Substantia nigra (tissue), 51 donors: ENCODE measurements at places on chromosomes 4 and X.

DNA sequence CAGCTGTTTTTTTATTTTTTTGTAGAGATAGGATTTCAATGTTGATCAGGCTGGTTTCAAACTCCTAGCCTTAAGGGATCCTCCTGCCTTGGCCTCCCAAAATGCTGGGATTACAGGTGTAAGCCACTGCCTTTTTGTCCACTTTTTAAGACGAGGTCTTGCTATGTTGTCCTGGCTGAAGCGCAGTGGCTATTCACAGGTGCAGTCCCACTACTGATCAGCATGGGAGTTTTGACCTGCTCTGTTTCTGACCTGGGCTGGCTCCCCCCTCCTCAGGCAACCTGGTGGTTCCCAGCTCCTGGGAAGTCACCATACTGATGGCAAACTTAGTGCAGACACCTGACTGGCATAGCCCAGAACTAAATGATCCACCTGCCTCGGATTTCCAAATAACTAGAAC is 2.3 kb upstream of the NSD2 start:
- DNase-seq, result no peak

DNA sequence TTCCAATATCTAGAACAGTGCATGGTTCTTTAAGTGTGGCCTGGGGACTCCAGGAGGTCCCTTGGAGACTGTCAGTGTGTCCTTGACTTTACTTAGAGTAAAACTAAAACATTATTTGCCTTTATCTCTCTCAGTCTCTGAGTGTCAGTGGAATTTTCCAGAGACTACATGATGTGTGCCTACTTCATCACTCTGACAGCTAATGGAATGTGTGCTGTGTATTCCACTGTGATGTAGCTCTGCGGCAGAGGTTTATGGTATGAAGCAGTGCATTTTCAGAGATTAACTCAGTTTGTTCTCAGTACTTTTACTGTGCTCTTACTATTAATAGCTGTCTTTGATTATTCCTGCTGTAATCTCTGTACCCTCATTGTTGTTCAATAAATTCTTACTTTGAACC is 85.6 kb downstream of the MANBA start:
- DNase-seq, result no peak

GRCh38 chrX:24332878-24333277 is 19.0 kb upstream of the SUPT20HL2 start:
- DNase-seq, result no peak

DNA sequence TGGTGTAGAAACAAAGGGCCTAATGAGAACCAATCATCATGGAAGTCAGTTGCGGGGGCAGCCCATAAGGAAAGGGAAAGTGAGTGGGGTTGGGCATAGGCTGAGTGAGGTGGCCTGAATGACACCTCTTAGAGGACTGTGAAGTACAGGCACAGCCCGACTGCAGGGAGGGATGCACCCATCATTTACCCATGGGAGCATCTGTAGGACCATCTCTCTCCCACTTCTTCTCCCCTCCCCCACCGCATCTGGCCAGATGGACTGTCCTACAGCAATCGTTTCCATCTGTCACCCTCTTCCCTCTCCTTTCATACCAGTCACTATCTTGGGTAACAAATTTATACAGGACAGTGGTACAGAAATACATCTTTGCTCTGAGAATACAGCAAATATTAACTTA is 4.2 kb downstream of the STBD1 start:
- DNase-seq, result no peak

- DNase-seq, result no peak
Observed at GRCh38 chr4:692771-693554, 4.0 kb upstream of the SLC49A3 start.

GRCh38 chrX:111759686-111760085 is 78.7 kb downstream of the ALG13 start:
- DNase-seq, result no peak

GRCh38 chr4:2800691-2801596 is 8.1 kb downstream of the SH3BP2 start:
- no peak for DNase-seq

DNA sequence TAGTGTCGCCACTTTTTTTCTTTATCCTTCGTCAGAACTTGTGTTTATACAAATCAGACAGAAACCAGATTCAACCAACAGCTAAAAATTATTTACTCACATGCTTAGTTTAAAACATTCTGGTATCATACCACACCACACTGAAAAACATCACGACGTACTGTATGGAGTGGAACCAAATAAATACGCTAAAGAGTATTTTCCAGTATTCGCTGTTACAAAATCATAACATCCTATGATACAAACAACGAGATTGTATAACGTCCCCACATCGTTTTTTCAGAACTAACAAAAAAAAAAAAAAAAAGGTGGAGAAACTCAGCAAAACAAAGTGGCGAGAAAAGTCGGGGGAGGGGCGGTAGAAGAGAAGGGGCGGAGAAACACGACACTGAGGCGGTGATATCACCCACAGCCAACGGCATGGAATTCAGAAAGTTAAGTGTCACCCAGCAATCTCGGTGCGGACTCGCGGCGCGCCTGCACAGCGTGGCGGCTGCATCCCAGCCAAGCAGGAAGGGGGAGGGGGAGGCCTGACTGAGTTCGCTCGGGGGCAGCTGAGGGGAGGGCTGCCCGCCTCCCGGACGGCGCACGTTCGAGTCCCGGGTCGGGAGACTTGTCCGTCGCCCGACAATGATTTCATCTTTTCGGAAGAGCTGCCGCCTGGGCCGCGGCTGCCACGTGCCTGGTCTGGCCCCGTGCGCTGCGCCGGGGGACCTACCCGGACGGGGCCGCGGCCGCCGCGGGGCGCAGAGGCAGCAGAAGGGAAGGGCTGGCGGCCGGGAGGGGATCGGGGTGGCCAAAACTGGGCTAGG is 920 bp downstream of the SETD7 start:
- peak; percentile 65 for DNase-seq

GRCh38 chr4:8332038-8332857 is 62.7 kb downstream of the HTRA3 start:
- DNase-seq, result no peak

DNA sequence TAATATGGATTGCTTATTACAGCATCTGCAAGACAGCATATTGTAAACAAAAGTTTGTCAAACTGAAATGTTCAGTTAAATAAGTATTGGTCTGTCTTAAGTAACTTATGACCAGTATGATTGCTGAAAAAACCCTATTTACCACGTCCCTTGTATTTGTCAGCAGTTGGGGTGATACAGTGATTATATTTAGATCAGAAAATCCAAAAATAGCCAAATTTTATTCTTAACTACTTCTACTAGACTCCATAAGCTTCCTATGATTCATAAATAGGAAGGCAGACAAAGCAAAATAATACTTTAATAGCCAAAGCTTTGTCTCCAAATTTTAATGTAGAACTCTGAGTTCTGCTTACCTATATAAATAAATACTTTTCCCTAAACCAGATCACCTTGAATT is 45.3 kb downstream of the TBCK start:
- DNase-seq, result no peak

- no peak for DNase-seq
Observed at GRCh38 chrX:17682259-17682658, 55.0 kb upstream of the SCML1 start.
